H9 (cell line): ENCODE measurements at places on chromosomes 5 and 9.

DNA sequence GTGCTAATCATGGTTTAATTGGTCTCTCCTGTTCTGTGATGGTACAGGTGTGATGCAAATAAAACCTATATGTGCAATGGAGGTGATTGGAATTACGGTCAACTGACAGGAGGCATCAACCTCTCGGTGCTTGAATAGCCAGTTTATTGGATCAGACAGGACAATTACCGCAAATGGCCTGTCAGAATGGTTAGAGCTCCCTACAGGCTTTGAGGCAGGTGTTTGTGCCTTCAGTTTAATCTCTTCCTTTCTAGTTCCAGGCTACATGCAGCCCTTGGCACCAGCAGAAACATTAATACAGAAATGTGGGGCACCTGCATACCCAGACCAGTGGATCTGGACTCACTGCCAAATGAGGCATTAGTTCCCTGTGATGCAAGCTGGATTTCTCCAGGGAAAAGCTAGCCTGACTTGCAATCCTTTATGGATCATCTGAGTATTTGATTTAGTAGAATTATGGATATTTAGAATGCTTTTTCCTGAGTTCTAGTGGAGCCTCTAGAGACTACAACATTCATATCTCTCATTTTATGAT, 128.6 kb downstream of the MAT2B start:
- no peak for DNase-seq

DNA sequence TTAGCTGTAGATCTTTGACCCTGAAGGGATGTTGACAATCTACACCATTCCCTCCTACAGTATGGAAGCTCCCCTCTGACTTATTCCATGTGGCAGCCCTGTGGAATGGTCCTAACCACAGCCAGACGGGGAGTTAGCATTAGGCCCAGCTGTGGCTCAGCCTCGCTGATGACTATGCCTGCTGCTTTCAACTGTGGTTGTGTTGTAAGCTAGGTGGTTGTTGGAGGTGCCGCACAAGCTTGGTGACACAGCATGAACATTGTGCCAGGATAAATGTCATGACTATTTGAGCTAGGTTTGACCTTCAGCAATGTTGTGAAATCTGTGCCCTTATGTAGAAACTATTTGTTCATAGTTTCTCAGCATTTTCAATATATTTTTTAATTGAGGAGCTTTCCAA, 40.6 kb downstream of the SGCD start:
- no peak for DNase-seq

DNA sequence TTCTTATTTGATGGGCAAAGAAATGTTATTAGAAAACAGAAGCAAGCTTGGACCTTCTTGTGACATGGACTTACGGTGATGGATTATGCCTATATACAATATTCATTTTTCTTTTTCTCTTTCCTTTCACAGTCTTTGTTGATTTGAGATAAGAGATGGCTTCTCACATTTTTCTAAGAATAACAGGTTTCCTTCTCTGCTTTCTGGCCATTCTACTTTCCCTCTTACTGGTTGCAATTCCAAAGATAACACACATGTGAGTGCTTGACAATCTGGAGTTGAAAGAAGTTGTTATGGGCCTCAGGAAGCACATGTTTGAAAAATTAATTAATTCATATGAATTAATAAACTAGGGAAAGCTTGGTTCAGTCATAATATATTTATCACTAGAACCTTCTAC, 89.8 kb upstream of the RPS23 start:
- DNase-seq = no peak

DNA sequence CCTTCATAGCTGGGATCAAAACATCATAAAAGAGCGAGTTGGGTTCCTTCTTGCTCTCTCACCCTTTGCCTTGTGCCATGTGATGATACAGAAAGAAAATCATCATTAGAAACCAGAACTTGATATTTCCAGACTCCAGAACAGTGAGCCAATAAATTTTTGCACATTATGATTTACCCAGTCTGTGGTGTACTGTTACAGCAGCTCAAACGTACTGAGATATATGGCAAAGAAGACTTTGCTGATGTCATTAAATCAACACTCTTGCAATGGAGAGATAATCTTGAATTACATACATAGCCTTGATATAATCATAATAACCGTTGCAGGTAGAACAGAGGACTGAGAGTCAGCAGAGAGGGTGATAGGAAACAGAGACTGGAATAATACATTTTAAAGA, 1271.6 kb downstream of the CDH12 start:
- DNase-seq = no peak

- DNase-seq = peak; percentile 79
Measured at GRCh38 chr5:71719063-71719964, at the start of gene CARTPT. Gene CARTPT (plus strand): TSS chr5:71719275. CDS start chr5:71719294, 19 bp downstream.

GRCh38 chr9:137278721-137279711, 1.5 kb downstream of the TOR4A start:
- DNase-seq = peak; percentile 42

- peak; percentile 84 for DNase-seq
Measured at GRCh38 chr9:84261070-84261746, 79.3 kb downstream of the SLC28A3 start.

- DNase-seq = no peak
Measured at GRCh38 chr5:86814907-86815306, 197.2 kb downstream of the COX7C start.
